ENCODE measurements at places on chromosomes 11 and 22.

- DNase-seq, result peak; percentile 74
Observed at GRCh38 chr11:9003573-9004182, at the start of gene NRIP3. TSS of gene NRIP3 (minus strand) at chr11:9004001. CDS start at chr11:9003935, 66 bp downstream.

DNA sequence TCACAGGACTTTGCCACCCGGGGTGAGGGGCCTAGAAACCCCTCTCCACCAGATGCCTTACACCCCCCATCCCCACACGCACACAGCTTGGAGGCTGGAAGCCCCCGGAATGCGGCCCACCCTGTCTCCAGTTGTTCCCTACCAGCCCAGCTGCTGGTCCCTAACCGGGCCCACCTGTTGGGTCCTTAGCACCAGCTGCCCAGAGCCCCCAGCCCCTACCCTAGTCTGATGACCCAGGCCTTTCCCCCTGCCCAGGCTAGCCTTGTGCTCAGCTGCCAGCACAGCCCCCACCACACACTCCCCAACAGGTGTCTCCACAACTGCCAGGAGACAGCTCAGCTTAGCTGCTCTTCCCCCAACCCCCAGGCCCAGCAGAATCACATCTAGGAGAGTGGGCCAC lies 67.1 kb downstream of the CDKN1C start:
- no peak for DNase-seq

DNA sequence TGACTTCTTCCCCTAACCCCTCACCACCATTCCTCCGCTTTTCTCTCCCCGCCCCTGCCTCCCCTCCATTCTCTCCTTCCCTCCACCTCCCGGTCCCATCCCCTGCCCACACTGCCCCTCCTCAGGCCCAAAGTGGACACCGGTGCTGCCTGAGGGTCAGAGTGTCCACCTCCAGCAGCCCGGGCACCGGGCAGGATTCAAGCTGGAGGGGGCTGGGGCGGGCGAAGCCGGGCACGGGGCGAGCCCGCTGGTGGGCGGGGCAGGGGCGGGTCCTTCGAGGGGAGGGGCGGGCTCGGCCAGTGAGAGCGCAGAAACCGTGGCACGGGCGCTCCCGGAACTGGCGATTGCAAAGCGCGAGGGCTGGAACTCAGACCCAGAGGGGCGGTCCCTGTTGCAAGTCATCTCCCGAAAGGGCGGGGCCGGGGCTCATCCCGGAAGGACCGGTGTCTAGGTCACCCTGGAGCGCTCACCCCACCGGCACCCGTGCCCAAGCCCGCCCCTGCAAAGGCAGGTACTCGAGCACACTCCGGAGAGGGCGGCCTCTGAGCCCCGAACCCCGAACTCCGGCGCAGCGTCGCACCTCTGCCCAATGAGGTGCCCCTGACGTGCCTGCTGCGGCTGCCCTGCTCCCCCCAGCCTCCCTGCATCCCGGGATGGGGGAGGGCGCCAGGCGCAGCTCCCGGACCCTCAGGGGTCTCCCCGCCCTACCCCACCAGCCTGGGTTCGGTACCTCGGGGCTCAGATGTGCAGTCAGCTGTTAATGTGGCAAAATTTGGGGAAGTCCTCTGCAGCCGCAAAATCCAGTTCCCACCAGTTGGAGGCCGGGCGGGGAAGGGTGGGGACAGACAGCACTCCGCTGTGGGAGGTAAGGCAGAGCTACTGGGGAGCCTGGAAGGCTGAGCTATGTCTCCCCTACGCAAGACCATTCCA lies 16.5 kb upstream of the CDKN1C start:
- peak; percentile 90 for DNase-seq

- no peak for DNase-seq
Observed at GRCh38 chr11:129694966-129695365, 120.7 kb upstream of the TMEM45B start.

DNA sequence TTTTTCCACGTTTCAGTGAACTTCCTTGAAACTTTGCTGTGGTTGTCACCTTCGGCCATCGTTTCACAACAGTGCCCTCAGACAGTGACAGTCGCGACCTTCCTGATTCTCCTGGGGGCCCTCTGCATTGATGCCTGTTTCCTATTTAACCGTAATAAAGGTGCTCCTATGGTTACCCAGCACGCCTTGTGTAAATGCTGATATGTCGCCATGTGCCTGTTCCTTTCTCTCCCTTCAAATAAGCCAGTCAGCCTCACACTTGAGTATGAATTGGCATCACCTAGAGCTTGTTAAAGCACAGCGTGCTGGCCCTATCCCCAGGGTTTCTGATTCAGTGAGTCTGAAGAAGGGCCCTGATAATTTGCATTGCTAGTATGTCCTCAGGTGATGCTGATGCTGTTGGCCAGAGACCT lies 104.8 kb downstream of the MICAL2 start:
- DNase-seq, result no peak

DNA sequence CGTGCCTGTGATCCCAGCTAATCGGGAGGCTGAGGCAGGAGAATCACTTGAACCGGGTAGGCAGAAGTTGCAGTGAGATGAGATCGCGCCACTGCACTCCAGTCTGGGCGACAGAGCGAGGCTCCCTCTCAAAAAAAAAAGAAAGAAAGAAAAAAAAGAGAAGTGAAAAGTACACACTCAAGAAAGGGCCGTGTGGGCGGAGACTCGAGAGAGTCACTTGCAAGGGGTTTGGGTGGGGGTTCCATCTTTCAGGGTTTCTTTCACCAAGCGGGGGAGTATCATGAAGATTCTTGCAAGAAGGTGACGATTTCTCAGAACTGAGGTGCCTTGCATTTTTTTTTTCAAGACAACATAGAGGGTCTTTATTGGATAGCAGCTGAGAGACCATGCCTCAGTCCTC lies 4.0 kb upstream of the IFITM5 start:
- DNase-seq, result no peak

GRCh38 chr11:11445441-11446185 lies 92.6 kb upstream of the CSNK2A3 start:
- no peak for DNase-seq

- DNase-seq, result no peak
Observed at GRCh38 chr11:18566406-18566805, 22.1 kb downstream of the UEVLD start.
